ENCODE measurements at places on chromosomes 5 and 9.
A peak's percentile ranks its signal among the peaks of the same experiment; 100 is the strongest.

- DNase-seq, result peak; percentile 24
Measured at GRCh38 chr5:61823781-61824180, 482.2 kb upstream of the KIF2A start.

DNA sequence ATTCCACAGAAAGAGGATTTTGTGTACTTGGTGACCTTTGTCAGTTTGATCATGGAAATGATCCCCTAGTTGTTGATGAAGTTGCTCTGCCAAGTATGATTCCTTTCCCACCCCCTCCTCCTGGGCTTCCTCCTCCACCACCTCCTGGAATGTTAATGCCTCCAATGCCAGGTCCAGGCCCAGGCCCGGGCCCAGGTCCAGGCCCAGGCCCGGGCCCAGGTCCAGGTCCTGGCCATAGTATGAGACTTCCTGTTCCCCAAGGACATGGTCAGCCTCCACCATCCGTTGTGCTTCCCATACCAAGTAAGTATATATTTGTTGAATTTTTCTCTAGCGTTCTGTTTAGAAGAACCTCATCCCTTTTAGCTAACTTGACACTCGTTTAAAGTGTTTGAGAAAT, 30.0 kb downstream of the RBM27 start:
- no peak for DNase-seq

DNA sequence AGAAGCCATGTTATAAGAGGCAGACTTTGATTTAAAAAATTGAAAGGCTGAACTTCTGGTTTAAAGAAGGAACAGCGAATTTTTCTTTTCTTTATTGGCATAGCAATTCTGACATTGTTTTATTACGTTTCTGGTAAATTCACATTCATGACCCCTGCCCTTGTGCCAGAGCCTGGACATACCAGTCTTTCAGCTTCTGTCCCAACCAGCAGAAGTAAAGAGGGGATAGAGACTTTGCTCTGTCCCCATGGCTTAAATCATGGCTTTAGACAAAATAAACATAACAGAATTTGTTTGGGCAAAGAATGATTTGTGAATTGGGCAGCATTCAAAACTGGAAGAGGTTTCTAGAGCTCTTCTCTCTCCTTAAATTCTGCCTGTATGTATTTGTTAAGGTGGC, 15.3 kb downstream of the CAST start:
- DNase-seq, result no peak

- DNase-seq, result no peak
Measured at GRCh38 chr9:107991581-107991980, 502.0 kb upstream of the KLF4 start.

DNA sequence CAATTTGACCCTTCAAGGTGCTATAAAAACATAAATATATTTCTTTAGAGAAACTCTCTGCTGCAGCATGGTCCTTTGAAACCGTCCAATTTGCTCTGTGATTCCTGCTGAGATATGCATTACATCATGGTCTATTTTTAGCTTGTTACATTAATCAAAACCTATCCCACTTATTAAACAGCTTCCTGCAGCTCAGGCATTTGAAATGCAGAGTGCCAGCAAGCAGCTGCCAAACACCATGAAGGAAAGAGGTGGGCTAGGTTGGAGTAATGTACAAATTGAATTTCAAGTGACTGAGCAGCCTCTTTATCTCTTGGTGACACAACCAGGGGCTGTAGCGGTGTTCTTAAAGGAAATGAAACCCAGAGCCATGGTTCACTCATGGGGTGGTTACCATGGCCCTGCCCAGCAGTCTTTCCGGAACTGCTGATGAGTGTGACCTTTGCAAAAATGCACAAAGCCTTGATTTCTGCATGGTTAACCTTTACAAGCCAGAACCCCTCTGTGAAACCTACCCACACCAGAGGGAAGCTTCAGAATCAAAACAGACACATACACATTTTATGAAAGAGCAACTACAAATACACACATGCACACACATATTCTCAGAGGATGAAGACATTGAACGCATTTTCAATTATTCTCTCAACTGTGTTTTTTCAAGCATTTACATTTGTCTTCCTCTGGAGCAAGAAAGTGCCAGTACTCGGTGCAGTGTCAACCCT, 155.8 kb upstream of the ZNF608 start:
- no peak for DNase-seq

- no peak for DNase-seq
Measured at GRCh38 chr5:6552612-6553011, 80.2 kb downstream of the NSUN2 start.

DNA sequence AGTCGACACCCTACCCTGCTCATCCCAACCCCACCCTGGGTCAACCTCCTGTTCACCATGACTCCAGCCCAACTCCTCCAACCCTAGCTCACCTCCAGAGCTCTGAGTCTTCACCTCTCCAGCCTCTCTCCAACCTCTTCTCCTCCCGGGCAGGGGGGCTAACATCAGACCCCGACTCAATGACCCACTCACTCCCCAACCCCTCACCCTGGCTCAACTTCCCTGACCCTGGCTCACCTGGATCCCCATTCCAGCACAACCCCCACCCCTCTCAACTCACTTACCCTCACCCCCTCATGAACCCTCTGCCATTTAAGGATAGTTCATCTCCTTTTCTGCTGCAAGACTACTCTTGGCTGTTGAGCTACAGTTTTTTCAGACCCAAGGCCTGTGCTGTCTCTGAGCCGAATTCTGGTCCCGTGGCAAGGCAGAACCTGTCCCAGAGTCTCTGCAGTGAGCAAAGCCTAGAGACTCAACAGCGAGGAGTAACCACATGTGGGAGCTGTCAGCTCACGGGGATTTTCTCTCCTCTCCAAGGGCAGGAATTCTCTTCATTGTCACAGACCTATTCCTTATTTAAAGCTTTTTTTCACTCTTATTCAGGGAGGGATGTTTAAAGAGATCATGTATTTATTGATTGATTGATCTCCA, 29.8 kb downstream of the ANKRD33B start:
- no peak for DNase-seq

GRCh38 chr5:149779124-149779465, 49.0 kb downstream of the PPARGC1B start:
- no peak for DNase-seq

GRCh38 chr9:113649054-113649453, 185.5 kb downstream of the RGS3 start:
- no peak for DNase-seq

GRCh38 chr9:115945009-115945431, 208.6 kb upstream of the PAPPA start:
- no peak for DNase-seq

GRCh38 chr5:38447786-38448185, 108.7 kb downstream of the LIFR start:
- no peak for DNase-seq

DNA sequence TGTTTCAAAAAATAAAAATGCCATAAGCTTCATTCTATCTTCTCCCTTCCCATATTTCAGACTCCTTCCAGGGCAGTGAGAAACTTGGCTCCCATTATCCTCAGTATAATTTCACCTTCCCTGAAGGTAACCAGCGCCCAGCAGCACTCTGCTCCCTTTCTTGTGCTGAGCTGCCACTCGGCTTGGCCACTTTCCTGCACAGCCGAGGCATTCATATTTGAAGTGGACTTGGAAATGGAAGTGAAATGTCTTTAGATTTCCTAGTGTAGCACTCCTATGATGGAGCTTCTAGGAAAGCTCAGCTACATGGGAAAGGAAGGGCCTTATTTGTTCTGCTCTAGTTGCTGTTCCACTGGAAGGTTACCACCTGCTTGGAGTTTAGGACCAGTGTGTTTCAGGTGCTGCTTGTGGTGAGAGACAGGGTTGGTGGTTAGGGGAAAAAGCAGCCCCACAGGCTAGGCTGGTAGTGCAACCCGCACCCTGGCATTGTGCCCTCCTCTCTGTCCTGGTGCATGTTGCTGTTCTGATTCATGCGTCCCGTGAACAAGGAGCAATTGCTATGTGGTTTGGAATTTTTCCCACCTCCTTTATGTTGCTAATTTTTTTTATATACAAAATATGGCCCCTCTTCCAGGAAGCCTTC, 53.8 kb downstream of the RAD23B start:
- DNase-seq, result no peak

DNA sequence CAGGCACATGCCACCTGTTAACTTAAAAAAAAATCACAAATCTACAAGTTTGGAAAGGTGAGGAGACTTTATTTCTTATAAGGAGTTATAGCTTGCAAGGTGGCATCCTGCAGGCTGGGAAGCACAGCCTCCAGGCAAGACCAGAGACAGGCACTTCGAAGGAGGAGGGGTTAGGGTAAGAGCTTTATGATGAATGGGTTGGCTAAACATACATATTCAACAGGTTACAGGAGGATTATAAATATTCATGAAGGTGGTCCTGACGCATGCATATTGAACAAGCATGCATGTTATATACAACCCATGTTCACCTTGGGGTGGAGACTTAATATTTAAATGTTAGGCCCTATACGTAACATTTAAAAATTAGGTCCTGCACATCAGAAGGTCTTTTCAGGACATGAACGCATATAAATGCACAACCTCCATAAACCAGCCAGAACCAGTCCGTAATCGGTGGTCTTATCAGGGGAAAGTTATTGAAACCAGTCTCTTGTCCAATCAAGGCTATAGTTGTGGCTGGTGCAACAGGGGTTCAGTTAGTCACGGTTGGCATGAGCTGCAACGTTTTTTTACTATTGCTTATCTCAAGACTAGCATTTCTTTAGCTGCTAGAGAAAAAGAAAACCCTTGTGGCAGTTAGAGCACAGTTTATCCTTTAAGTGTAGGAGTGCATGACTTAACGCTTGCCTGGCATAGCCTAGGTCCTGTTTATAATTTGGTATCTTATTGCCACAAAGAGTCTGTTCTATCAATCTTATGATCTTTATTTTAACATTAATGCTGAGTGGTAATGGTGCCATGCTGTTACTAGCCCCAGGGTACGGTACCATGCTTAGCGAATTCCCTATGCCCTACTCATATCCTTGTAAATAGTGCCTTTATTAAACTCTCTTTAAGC, 72.7 kb downstream of the C9orf57 start:
- DNase-seq, result no peak

DNA sequence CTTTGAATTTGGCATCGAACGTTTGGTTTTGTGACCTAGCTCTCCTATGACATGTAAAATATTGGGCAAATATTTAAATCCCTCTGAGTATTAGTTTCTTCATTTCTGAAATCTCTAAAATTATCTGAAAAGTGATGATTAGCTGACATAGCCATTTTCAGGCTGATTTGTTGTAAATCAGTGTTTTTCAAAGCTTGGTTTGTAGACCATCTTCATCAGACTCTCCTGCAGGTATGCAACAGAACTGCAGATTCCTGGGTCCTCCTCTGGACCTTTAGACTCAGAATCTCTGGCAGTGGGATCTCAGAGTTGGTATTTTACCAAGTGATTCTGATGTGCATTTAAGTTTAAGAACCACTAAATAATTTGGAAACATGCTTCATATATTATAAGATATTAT, 38.9 kb upstream of the NMUR2 start:
- no peak for DNase-seq

DNA sequence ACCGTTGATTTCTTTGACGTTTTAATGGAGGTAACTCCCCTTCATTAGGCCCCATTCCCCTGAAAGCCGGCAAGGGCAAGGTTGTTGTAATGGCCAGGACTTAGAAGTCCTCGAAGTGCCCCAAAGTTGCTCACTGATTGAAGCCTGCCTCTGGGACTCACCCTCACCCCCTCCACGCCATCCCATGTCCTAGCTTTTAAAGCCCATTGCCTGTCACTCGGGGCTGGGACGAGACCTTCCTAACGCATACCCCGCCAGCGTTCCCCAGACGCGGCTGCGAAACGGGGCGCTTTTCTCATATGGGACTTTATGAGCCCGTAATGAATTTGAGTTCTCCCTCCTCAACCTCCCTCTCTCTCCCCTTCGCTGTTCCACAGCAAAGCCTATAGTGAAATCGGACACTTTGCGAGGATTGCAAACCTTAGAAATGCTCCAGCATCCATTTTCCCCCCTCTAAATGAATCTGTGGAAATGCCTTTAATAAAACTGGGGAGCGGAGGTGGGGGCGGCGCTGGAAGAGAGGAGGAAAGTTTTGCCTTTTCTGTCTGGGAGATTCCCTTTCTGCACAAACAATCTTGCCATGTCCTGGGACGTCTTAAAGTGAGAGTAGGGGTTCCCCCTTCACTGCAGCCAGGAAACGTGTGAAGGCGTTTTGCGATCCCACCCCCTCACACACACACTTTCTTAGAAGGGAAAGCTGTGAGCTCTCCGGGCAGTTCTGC, 1.5 kb downstream of the PAPPA start:
- peak; percentile 21 for DNase-seq

GRCh38 chr9:38032266-38033110, 36.5 kb downstream of the SHB start:
- DNase-seq, result no peak

- DNase-seq, result no peak
Measured at GRCh38 chr5:78536661-78537196, 111.8 kb downstream of the LHFPL2 start.

DNA sequence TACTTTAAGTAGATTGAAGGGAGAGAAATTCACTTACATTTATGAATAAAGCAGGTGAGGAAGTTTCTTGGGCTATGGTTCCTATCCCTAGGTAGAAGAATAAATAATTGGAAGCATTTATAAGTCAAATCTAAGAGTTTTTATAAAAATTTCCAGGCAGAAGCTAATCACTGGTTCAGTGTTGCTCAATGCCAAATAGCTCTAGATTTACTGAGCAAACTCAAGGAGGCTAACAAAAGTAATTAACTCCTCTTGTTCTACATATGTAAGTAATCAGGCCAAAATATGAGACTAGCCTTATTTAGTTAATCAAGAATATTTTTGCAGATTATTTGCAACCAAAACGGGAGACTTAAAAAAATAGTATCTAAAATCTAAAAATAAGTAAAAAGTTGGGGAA, 472.3 kb downstream of the PLK2 start:
- DNase-seq, result no peak

DNA sequence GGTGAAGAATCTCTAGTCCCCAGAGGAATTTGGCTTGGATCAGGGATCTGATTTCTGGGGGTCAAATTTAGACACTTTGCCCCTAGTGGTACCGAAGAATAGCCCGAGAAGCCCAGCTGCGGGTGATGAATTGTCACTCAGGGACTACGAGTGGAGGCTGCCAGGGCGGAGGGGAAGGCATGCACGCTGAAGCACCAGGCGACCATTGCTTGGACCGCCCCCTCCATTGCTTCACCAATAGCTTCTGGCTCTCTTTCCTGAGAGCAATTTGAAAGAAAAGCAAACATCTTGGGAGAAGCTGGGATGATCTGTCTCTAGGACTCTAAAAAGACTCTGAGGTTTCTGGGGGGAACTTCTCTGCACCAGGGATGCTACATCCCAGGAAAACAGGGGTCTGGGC, 137.6 kb downstream of the CRB2 start:
- no peak for DNase-seq

DNA sequence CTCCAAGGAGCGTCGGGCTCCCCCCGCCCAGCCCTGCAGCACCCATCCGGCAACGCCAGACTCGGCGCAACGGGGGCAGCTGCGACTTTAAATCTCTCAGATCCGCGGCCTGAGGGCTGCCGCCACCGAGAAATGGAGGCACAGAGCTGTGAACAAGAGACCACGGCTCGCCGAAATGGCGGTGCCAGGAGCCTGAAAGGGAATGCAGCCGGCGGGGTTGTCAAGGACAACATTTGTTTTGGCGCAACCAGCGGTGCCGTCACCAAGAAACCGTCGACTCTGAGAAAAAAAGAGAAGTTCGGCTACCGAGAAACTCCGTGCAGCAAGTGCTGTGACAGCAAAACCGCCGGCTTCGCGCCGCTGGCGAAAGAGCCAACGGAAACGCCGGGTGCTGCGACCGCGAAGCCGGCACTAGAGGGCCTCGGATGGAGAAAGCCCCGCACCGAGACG, 2.1 kb upstream of the ANXA2R start:
- DNase-seq, result peak; percentile 87
